ENCODE measurements at places on chromosomes 3 and 15.

- H3K27ac ChIP-seq, result no peak overlapping the region
- H3K36me3 ChIP-seq, result no peaks in the 10 kb centered on the region
- no peak overlapping the region for H3K4me3 ChIP-seq
- H3K27me3 ChIP-seq, result no peaks in the 10 kb centered on the region
- H3K4me1 ChIP-seq, result peaks cover 9% of the 10 kb centered on the region
These were observed 125.8 kb downstream of the PGPEP1L start for GRCh38 chr15:98881526-98882520.

GRCh38 chr3:76097589-76097969 is 312.2 kb upstream of the ZNF717 start:
- no peaks in the 10 kb centered on the region for H3K4me1 ChIP-seq
- DNase-seq, result no peak
- H3K4me3 ChIP-seq, result no peak overlapping the region
- no peaks in the 10 kb centered on the region for H3K36me3 ChIP-seq
- no peak overlapping the region for H3K27ac ChIP-seq

- H3K4me1 ChIP-seq, result no peaks in the 10 kb centered on the region
- H3K36me3 ChIP-seq, result no peaks in the 10 kb centered on the region
- DNase-seq, result no peak
- H3K4me3 ChIP-seq, result no peak overlapping the region
- no peaks in the 10 kb centered on the region for H3K27me3 ChIP-seq
These were observed 21.4 kb upstream of the LEO1 start for GRCh38 chr15:51992953-51993352.

GRCh38 chr3:55818485-55818884 is 331.4 kb upstream of the WNT5A start:
- H3K4me1 ChIP-seq, result no peaks in the 10 kb centered on the region
- H3K36me3 ChIP-seq, result no peaks in the 10 kb centered on the region
- no peak overlapping the region for H3K27ac ChIP-seq
- DNase-seq, result no peak
- H3K4me3 ChIP-seq, result no peak overlapping the region

- H3K4me3 ChIP-seq, result no peak overlapping the region
- no peaks in the 10 kb centered on the region for H3K4me1 ChIP-seq
- DNase-seq, result no peak
- no peaks in the 10 kb centered on the region for H3K27me3 ChIP-seq
These were observed 513.4 kb downstream of the FHIT start for GRCh38 chr3:60737633-60738399.
